ENCODE measurements at places on chromosomes 12 and 14. TPM values are rescaled to one million over a fixed set of nuclear protein-coding genes. Genes with fewer than 3 reads are reported as not detected.

GRCh38 chr14:37278636-37279538, 81.2 kb downstream of the MIPOL1 start:
- no peak for DNase-seq
- H3K27ac ChIP-seq: no peak overlapping the region
- H3K27me3 ChIP-seq: no peaks in the 10 kb centered on the region
- H3K4me3 ChIP-seq: no peak overlapping the region
- no peaks in the 10 kb centered on the region for H3K4me1 ChIP-seq

DNA sequence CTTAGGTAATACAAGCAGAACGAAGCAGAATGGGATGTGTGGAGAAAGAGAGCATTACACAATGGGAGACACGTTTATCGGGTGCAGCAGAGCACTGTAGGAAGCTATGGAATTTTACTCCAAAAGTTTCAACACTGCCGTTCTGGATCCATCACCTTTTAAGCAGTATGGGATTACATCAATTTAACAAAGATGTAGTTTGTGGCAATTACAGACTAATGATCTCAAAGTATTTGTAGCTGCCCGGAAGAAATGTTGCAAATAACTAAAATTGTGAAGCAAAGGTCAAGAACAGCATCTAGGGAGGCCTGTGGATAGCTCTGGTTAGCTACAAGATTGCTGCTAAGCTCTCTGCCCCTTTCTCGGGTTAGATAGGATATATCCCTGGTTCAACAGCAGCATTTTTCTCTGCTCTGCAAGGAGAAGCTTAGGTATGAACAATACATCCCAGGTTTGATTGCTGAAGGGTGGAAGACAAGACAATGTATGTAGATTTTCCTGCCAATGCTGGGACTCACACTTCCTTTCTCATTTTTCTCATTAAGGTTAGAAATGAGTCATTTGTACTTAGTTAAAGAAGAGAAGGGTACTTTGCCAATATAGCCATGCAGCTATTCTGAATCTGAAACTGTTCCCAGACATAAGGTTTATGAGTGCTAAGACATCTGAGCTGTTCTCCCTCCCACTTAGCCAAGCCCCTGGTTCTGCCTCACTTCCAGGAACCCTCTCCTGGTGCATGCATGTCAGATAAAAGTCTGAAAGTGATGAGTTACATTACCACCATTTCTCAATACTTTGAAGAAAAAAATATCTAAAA, 75.0 kb upstream of the HIF1A start:
- no peaks in the 10 kb centered on the region for H3K4me1 ChIP-seq
- no peaks in the 10 kb centered on the region for H3K27me3 ChIP-seq
- H3K27ac ChIP-seq: no peak overlapping the region
- no peaks in the 10 kb centered on the region for H3K36me3 ChIP-seq

- H3K27me3 ChIP-seq: no peaks in the 10 kb centered on the region
- no peak overlapping the region for H3K4me3 ChIP-seq
- no peak overlapping the region for H3K27ac ChIP-seq
- no peak for DNase-seq
- peaks cover 21% of the 10 kb centered on the region for H3K4me1 ChIP-seq
These were observed 272.7 kb upstream of the BTG1 start for GRCh38 chr12:92418381-92418780.

The CARMIL3 gene
- total RNA-seq: 0.07 TPM

The CLEC9A gene
- not detected for total RNA-seq

GRCh38 chr12:91630083-91630482, 447.5 kb upstream of the DCN start:
- no peaks in the 10 kb centered on the region for H3K36me3 ChIP-seq
- no peaks in the 10 kb centered on the region for H3K4me1 ChIP-seq
- H3K27me3 ChIP-seq: no peaks in the 10 kb centered on the region

The CNTN1 gene
- total RNA-seq: 0.44 TPM

DNA sequence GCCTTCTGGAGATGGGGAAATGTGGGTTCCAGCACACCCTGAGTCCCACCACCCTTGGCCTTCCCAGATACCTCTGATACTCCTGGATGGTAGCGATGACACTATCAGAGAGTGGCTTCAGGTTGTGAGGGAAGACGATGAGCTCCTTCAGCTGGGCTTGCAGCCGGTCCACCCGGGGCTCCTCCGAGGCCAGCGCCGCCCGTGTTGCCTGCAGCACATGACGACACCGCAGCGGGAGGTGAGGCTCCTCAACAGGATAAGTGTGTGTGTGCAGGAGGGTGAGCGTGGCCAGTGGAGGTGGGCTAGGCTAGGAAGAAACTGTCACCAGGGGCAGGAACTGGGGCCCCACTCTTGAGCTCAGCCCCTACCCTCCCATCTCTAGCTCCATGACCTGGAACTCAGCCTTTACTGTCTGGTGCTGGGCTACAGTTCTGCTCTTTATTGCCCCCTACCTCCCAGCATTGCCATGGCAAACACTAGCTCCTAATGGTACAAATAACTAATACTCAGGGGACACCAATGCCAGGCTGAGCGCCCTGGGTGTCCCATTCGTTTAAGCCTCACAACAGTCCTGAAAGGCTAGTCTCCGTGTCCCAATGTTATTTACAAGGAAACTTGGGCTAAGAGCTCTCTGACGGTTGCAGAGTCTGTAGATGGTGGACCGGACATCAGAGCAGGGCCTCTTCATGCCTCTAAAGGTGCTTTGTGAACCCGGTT, 64.1 kb downstream of the SYNE3 start:
- H3K36me3 ChIP-seq: no peaks in the 10 kb centered on the region
- no peak overlapping the region for H3K4me3 ChIP-seq

The GUCY2C gene
- total RNA-seq: not detected

- H3K4me3 ChIP-seq: no peak overlapping the region
- no peaks in the 10 kb centered on the region for H3K36me3 ChIP-seq
- DNase-seq: no peak
- no peaks in the 10 kb centered on the region for H3K4me1 ChIP-seq
- no peaks in the 10 kb centered on the region for H3K27me3 ChIP-seq
- no peak overlapping the region for H3K27ac ChIP-seq
These were observed 910 bp upstream of the NOPCHAP1 start for GRCh38 chr12:104985206-104985605.

GRCh38 chr14:33150666-33151428, 212.2 kb downstream of the NPAS3 start:
- no peak overlapping the region for H3K27ac ChIP-seq
- no peaks in the 10 kb centered on the region for H3K36me3 ChIP-seq
- H3K27me3 ChIP-seq: no peaks in the 10 kb centered on the region
